Stimulated activated CD8-positive, alpha-beta memory T cell treated with anti-CD3 and anti-CD28 coated beads, Interleukin-4, amount 100 ng/mL, for 1 hour (primary cell): ENCODE measurements at places on chromosomes 2 and 18.

GRCh38 chr2:134458950-134459349, 205.1 kb downstream of the MGAT5 start:
- no peak for DNase-seq

GRCh38 chr18:42033137-42033810, 78.2 kb downstream of the PIK3C3 start:
- DNase-seq = no peak

- DNase-seq = no peak
Measured at GRCh38 chr2:119311371-119311770, 55.3 kb downstream of the C2orf76 start.

DNA sequence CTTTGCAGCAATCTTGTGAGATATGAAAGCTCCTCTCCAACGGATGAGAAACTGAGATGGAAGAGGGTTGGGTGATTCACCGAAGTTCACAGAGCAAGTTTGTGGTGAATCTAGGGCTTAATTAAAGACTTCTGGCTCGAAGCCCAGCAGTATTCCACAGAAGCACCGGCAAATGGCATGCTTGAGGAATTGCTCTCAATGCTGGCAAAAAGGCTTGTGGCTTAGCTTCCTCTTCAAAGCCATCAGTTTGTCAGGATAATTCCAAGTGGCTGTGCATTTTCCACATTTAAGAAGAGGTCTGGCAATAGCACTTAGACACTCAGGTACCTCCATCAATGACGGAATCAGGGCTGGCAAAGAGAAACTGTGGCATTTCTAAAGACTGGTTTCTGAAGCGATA, 98.7 kb upstream of the SLC66A3 start:
- DNase-seq = no peak

- no peak for DNase-seq
Measured at GRCh38 chr2:105934467-105934866, 189.8 kb downstream of the NCK2 start.

- no peak for DNase-seq
Measured at GRCh38 chr2:223853425-223853837, 16.0 kb upstream of the AP1S3 start.

GRCh38 chr2:108855194-108855593, 68.6 kb downstream of the CCDC138 start:
- DNase-seq = no peak

GRCh38 chr2:141967503-141967902, 163.3 kb downstream of the LRP1B start:
- DNase-seq = no peak

- no peak for DNase-seq
Measured at GRCh38 chr18:13594551-13594950, 131.8 kb downstream of the FAM210A start.
